ENCODE measurements at places on chromosomes 4 and X.
A peak's percentile ranks its signal among the peaks of the same experiment; 100 is the strongest.

- no peak for DNase-seq
Observed at GRCh38 chr4:13527981-13528820, 16.1 kb downstream of the NKX3-2 start.

GRCh38 chrX:122219735-122220134 lies 964.3 kb upstream of the GRIA3 start:
- no peak for DNase-seq

- DNase-seq = peak; percentile 68
Observed at GRCh38 chr4:123871341-123871740, 474.7 kb downstream of the SPRY1 start.

DNA sequence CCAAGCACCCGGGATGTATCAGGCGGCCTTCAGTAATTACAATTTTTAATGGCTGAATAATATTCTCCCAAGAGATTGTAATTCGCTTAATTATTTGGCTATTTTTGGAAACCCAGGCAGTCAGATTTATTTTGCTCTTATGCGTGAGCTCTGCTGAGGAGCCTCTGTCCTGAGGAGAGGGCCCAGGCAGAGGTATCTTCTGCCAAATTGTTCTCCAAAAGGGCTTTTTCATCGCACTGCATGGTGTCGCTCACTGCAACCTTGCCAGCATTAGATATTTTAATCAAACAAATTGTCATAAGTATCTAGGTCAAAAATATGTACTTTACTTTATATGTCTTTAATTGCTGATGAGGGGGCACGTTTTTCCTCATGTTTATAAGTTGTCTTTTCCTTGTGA lies 5.8 kb downstream of the ATP2B3 start:
- no peak for DNase-seq

- DNase-seq = peak; percentile 25
Observed at GRCh38 chr4:53654300-53654758, 63.0 kb upstream of the LNX1 start.

DNA sequence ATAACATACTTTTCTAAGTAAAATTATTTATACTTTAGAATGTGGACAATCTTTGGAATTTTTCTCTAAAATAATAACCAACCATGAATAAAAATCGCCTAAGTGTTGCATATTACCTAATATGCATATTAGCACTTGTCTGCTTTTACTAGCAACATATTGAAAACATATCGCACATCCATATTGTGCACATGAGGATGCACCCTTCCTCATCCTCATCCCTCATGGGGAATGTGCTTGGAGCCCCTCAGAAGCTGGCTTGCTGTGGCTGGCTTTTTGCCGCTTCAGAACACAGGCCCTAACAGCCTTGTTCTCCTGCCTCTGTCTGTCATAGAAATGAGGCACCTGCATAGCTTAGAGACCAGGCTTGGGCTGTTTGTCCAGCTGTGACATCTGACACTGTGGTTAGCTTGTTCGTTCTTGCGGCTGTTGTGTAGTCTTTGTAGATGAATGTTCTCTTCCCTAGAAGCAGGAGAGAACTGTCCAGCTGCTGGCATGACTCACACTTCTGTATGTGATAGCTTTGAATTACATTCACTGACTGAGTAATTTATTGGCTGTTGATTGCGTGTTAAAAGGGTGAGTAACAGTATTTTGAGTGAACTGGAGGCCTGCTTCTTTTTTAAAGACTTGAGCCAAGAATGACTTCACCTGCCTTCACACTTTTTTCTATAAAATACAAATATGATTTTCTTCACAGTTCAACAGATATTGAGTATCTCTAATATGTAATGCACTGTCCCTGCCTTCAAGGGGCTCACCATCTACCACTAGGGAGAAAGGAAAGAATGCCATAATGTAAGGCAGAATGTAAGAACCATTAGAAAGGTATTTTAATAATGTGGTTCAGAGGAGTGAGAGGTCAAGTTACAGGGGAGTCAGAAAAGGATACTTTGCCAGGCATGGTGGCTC lies 81.9 kb downstream of the HMGB2 start:
- peak; percentile 100 for DNase-seq

GRCh38 chr4:114076899-114077570 lies 97.6 kb upstream of the ARSJ start:
- DNase-seq = peak; percentile 30

DNA sequence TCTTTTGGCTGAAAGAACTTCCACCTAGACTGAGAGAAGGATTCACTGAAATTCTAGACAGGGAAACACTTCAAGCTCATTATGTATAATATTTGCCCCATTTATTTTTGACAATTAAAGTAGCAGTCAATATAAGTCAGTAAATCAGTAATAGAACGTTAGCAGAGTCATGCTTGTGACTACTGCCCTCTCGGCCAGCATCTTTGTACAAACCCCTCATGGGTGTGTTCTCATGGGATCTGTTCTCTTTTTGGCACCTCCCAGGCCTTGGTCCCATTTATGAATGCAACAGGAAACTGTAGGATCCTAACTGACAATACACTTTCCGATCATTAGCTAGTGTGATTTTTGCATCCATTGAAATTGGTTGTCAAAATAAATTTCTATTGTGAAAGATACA lies 2.9 kb downstream of the MSL3 start:
- DNase-seq = no peak

All from kidney tubule cell (primary cell).